Neuronal stem cell (in vitro differentiated cells): ENCODE measurements at places on chromosomes 2 and 18.
A peak's percentile ranks its signal among the peaks of the same experiment; 100 is the strongest.

DNA sequence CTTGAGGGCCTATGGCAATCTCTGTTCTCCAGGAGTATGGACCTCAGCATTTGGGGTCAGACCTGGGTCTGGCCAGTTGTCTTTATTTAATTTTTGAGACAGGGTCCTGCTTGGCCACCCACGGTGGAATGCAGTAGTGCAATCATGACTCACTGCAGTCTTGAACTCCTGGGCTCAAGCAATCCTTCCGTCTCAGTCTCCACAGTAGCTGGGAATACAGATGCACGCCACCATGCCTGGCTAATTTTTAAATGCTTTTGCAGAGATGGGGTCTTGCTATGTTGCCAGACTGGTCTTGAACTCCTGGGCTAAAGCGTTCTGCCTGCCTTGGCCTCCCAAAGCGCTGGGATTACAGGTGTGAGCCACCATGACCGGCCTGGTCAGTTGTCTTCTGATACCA, 46.4 kb upstream of the INHBB start:
- H3K27me3 ChIP-seq, result peaks cover 2% of the 10 kb centered on the region
- H3K27ac ChIP-seq, result no peak overlapping the region
- no peaks in the 10 kb centered on the region for H3K4me1 ChIP-seq
- DNase-seq, result no peak

DNA sequence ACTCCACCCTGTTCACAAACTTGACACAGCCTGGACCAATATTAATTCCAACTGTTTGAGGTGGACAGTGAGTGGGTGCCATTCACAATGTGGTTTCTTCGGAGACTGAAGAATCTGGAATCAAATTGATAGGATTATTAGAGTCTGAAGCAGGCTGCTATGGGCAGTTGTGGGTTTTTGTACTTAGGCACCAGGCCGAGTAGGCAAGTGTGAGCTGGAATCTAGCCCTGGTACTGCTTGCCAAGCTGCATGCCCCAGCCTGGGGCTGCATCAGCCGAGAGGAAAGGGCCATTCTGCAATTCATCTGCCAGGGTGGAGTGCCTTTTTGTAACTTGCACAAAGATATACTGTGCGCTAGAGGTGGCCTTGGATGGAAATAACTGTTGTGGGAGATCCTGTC, 654.7 kb upstream of the FANCL start:
- H3K27me3 ChIP-seq, result no peaks in the 10 kb centered on the region
- no peak overlapping the region for H3K27ac ChIP-seq
- H3K36me3 ChIP-seq, result no peaks in the 10 kb centered on the region
- H3K4me3 ChIP-seq, result no peak overlapping the region
- H3K4me1 ChIP-seq, result no peaks in the 10 kb centered on the region
- no peak for DNase-seq

- DNase-seq, result no peak
- no peak overlapping the region for H3K4me3 ChIP-seq
- H3K27ac ChIP-seq, result no peak overlapping the region
- H3K27me3 ChIP-seq, result no peaks in the 10 kb centered on the region
- H3K4me1 ChIP-seq, result peaks cover 4% of the 10 kb centered on the region
These were observed 40.6 kb upstream of the ZC3H15 start for GRCh38 chr2:186445506-186445905.

DNA sequence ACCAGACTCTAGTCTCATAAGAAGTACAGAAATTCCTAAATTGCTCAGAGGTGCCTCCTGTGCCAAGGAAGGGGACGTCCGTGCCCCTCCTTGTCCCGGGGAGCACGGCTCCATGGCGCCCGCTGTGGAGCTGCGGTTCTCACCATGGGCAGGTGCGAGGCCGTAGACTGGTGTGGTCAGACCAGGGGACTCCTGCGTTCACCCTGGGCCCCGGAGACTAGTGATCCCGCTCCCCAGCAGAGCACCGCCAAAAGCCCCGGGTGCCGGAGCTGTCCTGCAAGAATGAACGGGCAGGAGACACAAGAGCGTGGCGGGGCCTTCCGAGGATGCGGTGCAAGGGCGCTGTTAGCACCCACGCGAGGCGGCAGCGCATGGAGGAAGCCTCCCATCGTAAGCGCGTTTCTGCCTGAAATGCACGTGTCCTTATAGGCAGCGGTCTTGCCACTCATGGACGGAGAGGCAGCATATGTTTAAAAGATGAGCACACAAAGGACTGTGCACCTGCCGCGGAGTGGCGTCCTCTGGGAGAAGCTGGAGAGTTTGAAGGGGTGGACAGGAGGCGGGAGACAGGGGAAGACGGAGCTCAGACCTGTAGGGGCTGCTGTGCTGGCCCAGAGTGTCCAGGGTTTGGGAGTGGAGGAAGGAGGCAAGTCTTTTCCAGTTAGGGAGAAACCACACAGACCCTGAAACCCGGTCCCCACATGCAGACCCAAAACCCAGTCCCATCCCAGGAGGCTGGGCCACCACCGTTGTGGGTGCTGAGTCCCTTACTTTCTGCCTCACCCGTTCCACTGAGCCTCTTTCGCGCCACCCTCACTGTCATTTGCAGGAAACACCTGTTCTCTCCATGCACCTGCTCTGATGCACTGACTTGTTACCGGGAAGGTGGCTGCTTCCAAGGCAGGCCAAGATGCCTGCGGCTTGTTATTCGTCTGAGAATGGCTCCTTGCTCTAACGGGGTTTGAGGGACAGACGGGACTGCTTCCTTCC, 7.5 kb upstream of the KCNG2 start:
- no peak overlapping the region for H3K4me3 ChIP-seq
- no peak overlapping the region for H3K27ac ChIP-seq
- peaks cover 3% of the 10 kb centered on the region for H3K4me1 ChIP-seq

DNA sequence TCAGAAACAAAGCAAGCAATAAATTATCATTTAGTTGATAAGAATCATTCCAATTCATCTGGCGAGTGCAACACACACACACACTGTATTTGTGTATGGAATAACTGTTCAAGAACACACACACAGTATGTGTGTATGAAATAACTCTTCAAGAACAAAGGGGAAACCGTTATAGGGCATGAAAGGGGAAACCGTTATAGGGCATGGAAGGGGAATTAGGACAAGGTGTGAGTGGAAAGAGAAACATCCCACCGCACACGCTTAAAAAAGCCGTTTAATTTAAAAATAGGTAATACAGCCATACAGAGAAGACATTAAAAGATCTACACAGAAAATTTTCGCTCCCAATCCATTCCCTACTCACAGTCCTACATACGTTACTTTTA, 607 bp upstream of the TSN start:
- no peak for DNase-seq
- H3K27ac ChIP-seq, result no peak overlapping the region
- H3K4me3 ChIP-seq, result peak overlapping the region; percentile 81
- no peaks in the 10 kb centered on the region for H3K27me3 ChIP-seq
- H3K4me1 ChIP-seq, result no peaks in the 10 kb centered on the region
- H3K36me3 ChIP-seq, result peaks cover 2% of the 10 kb centered on the region

- H3K4me3 ChIP-seq, result no peak overlapping the region
- DNase-seq, result no peak
- peaks cover 12% of the 10 kb centered on the region for H3K27me3 ChIP-seq
- H3K4me1 ChIP-seq, result no peaks in the 10 kb centered on the region
These were observed 98.7 kb downstream of the COPS8 start for GRCh38 chr2:237184192-237184918.

- H3K4me1 ChIP-seq, result no peaks in the 10 kb centered on the region
- no peaks in the 10 kb centered on the region for H3K36me3 ChIP-seq
- no peak overlapping the region for H3K27ac ChIP-seq
- DNase-seq, result no peak
- H3K4me3 ChIP-seq, result no peak overlapping the region
These were observed 16.6 kb downstream of the NPPC start for GRCh38 chr2:231909631-231910030.

GRCh38 chr2:209368914-209369313, 54.9 kb upstream of the MAP2 start:
- no peak for DNase-seq
- H3K36me3 ChIP-seq, result no peaks in the 10 kb centered on the region
- H3K4me1 ChIP-seq, result peaks cover 3% of the 10 kb centered on the region
- no peak overlapping the region for H3K4me3 ChIP-seq

- DNase-seq, result no peak
- peaks cover 2% of the 10 kb centered on the region for H3K36me3 ChIP-seq
- no peak overlapping the region for H3K4me3 ChIP-seq
- H3K27me3 ChIP-seq, result no peaks in the 10 kb centered on the region
- H3K27ac ChIP-seq, result no peak overlapping the region
These were observed 72.4 kb downstream of the ZNF521 start for GRCh38 chr18:25279556-25279955.

- no peak overlapping the region for H3K4me3 ChIP-seq
- H3K36me3 ChIP-seq, result no peaks in the 10 kb centered on the region
- peaks cover 12% of the 10 kb centered on the region for H3K4me1 ChIP-seq
These were observed 77.2 kb downstream of the NEURL3 start for GRCh38 chr2:96427917-96428316.

DNA sequence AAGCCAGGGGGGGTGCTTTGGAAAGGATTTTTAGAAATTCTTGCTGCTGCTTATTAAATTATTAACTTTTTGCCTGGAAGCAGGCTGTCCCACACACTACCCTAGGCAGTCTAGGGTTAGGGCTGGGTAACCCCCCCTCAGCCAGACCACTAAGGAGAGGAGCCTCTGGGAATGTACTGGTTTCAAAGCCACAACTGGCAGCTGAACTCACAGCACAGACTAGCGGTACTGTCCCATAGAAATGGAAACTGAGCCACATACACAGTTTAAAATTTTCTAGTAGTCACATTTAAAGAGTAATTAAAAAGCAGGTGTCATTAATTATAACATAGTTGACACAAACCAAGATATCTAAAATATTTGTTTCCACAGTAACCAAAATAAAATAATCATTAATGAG, 50.1 kb downstream of the SPRED2 start:
- H3K4me3 ChIP-seq, result no peak overlapping the region
- peaks cover 17% of the 10 kb centered on the region for H3K4me1 ChIP-seq
- H3K36me3 ChIP-seq, result peaks cover 24% of the 10 kb centered on the region
- H3K27ac ChIP-seq, result no peak overlapping the region

- no peak overlapping the region for H3K27ac ChIP-seq
- no peaks in the 10 kb centered on the region for H3K27me3 ChIP-seq
- no peaks in the 10 kb centered on the region for H3K36me3 ChIP-seq
- no peak for DNase-seq
- no peak overlapping the region for H3K4me3 ChIP-seq
- no peaks in the 10 kb centered on the region for H3K4me1 ChIP-seq
These were observed 808.2 kb downstream of the SUCLG1 start for GRCh38 chr2:83650898-83651297.

GRCh38 chr2:215579809-215580208, 143.9 kb upstream of the FN1 start:
- H3K4me3 ChIP-seq, result no peak overlapping the region
- no peak for DNase-seq
- H3K27me3 ChIP-seq, result no peaks in the 10 kb centered on the region
- H3K27ac ChIP-seq, result no peak overlapping the region

DNA sequence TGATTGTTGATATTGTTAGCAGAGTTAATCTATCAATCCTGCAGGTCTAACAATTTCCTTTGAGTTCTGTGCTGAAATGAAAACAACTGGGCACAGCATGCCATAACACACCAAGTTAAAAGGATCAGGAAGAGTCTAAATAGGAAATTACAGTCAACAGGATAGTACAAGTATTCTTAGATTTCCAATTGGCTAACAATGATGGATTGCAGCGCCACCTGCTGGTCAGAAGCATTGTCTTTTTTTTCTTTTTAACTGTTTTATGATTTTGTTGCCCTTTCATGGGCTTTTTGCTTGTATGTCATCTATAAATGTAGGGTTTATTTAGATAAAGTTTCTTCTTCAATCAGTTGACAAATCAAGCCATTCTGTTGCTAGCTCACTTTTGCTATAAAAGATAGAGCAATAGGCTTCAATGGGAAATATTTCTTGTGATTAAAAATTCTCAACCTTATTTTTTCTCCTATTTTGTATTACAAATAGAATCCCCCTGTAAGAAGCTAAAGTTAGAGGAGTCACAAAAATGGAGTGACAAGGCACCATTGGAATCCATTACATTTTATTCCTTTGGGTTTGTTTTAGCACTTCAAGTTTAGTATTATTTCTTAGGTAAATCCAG, 40.8 kb upstream of the RPRM start:
- H3K27me3 ChIP-seq, result no peaks in the 10 kb centered on the region
- H3K4me1 ChIP-seq, result no peaks in the 10 kb centered on the region
- no peaks in the 10 kb centered on the region for H3K36me3 ChIP-seq
- no peak overlapping the region for H3K4me3 ChIP-seq

GRCh38 chr18:22678486-22678885, 254.6 kb upstream of the RBBP8 start:
- no peak for DNase-seq
- no peaks in the 10 kb centered on the region for H3K4me1 ChIP-seq
- H3K27me3 ChIP-seq, result peaks cover 3% of the 10 kb centered on the region
- no peaks in the 10 kb centered on the region for H3K36me3 ChIP-seq
- H3K27ac ChIP-seq, result no peak overlapping the region
- no peak overlapping the region for H3K4me3 ChIP-seq

- H3K4me3 ChIP-seq, result no peak overlapping the region
- H3K27ac ChIP-seq, result no peak overlapping the region
- H3K4me1 ChIP-seq, result no peaks in the 10 kb centered on the region
- no peak for DNase-seq
These were observed 243.5 kb downstream of the ASXL3 start for GRCh38 chr18:33821503-33821902.

DNA sequence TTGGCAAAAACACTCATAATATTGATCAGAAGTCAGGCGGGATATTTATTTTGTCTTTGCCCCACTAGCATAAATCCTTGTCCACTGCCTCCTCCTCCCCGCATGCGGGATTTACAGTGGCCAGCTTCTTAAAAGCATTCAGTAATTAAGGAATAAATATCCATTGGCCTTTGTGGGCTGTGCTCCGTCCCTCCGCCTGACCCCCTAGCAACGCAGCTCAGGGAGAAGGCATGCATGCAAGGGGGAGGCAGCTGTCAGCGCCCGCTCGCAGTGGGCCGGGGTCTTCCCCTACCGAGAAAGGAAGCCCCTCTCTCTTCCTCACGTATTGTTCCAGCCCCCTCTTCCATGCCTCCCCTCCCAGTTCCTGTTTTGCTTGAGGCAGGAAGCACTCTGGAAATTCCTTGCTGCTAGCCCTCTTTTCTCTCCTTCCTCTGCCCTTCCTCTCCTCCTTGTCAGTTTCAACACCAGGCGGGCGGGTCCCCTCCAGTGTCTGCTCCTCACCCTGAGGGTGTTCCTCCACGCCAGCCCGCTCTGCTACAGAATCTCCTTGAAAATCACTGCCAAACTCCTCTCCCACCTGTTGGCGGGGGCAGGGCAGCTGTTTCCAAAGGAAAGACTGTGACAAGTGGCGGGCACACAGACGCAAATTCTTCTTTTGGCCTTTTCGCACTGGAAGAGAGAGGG, 60.1 kb downstream of the GBX2 start:
- no peak for DNase-seq
- H3K27ac ChIP-seq, result no peak overlapping the region
- no peaks in the 10 kb centered on the region for H3K27me3 ChIP-seq

- DNase-seq, result no peak
- H3K27me3 ChIP-seq, result no peaks in the 10 kb centered on the region
- H3K4me1 ChIP-seq, result peaks cover 9% of the 10 kb centered on the region
- no peaks in the 10 kb centered on the region for H3K36me3 ChIP-seq
These were observed 30.5 kb downstream of the NAB1 start for GRCh38 chr2:190679391-190679790.

GRCh38 chr2:240794178-240794721, 25.8 kb downstream of the KIF1A start:
- H3K4me1 ChIP-seq, result peaks cover 23% of the 10 kb centered on the region
- no peak overlapping the region for H3K4me3 ChIP-seq
- no peak overlapping the region for H3K27ac ChIP-seq
